ENCODE measurements at places on chromosomes 3 and 15. TPM values are rescaled to one million over a fixed set of nuclear protein-coding genes. Genes with fewer than 3 reads are reported as not detected.

Gene NLGN1
- total RNA-seq = not detected

DNA sequence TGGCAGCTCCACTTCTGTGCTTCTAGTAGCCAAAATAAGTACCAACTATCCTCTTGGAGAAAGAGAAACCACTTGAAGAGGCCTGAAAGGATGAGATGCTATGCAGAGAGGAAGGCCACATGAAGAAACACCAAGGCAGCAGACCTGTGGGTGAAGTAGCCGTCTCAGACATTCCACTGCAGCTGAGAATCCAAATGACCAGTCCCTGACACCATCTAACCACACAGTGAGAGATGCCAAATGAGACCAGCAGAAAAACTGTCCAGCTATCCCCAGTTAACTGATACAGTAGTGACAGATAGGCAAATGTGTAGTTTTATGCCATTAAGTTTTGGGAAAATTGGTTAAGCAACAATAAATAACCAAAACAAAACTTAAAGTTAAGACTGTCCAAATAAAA, 47.9 kb upstream of the ZSCAN2 start:
- no peak for DNase-seq

DNA sequence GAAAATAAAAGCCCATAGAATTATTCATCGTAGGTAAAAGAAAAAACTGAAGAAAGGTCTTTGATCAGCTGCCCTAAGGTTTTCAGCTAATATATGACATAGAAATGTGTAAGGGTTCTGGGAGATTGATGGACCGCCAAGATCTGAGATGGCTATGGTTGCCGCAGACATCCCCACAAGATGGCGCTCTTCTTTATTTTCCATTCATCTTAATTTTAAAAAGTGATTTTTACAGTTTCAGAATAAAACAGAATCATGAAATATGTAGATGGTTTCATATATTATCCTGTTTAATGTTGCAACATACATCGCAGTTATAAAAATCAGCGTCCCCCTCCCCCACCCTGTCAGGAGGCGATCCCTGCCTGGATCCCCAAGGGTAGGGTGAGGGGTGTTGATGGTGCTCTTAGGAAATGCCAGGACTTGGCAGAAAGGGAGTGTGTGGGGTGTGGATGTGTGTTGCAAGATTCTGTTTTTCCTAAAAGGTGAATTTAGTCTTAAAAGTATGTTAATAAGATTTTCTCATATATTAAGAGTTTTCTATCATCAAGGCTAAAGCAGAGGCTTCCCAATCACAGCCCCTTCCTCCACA, 68.8 kb downstream of the ANXA2 start:
- no peak for DNase-seq

GRCh38 chr15:85625856-85626255, 168.9 kb downstream of the KLHL25 start:
- DNase-seq = peak; percentile 73

- no peak for DNase-seq
Measured at GRCh38 chr3:120858521-120858920, 49.5 kb upstream of the STXBP5L start.

DNA sequence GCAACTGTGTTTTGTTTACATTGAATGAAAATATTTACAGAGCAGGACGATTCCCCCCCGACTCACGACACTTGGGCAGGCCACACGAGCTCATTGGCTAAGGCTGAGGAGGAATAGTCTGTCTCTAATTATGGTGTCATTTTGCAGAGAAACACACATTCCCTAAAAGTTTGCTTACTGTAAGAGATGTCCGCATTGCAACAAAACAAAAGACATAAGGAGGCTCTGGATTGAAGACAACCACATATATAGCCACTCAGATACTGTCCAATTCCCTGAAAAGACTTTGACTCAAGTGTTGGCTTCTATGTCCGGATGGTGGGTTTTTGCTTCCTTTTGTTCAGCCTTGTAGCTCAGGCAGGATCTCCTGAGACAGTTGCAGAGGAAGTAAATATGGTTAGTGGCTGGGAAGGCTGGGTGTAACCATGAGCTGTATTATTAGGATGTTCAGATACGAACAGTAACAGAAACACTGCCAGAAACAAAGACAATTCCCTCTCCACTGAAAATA, 170.4 kb downstream of the KLHL25 start:
- DNase-seq = no peak

Gene ASB14
- not detected for total RNA-seq

- no peak for DNase-seq
Measured at GRCh38 chr15:63231706-63232105, 42.3 kb downstream of the RAB8B start.

Gene DPPA2
- not detected for total RNA-seq

GRCh38 chr3:126746395-126747177, 42.5 kb downstream of the CHCHD6 start:
- peak; percentile 40 for DNase-seq

- no peak for DNase-seq
Measured at GRCh38 chr3:8632402-8633237, 12.0 kb downstream of the SSUH2 start.

- DNase-seq = no peak
Measured at GRCh38 chr3:33124638-33125037, 10.8 kb downstream of the CRTAP start.

DNA sequence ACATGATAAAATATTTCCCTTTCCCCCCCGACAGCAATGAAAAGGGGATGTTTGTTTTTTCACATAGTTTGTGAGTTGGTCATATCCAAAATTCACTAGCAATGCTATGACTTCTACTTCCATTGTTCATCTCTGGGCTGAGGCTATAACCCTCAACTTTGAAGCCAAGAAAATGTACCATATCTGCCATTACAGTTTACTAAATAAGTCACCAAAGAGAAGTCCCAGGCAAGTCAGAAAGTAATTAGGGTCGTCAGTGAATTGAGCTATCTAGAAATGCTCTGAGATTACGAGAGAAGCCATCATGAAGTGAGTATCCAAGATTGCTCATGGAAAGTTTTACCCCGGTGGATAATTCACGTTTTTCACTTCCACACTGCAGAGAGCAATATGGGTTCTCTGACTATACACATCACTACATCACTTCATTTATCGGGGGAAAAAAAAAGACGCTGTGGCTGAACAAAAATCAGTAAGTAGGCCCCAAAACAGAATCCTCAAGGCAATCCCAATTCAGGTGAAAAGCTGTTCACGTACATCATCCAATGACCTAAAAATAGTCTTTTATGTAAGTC, 1.4 kb downstream of the PEAK1 start:
- DNase-seq = no peak

Gene NECTIN3
- total RNA-seq = 8.6 TPM

DNA sequence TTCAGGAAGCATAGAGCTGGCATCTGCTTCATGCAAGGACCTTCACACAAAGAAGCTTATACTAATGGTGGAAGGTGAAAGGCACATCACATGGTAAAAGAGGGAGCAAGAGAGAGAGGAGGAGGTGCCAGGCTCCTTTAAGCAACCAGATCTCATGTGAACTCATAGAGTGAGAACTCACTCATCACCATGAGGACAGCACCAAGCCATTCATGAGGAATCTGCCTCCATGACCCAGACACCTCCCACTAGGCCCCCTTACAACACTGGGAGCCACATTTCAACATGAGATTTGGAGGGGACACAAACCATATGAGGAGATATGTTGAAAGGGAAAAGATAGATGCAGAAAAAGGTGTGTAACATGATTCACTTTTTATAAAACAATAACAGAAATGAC, 48.4 kb upstream of the TLE3 start:
- DNase-seq = peak; percentile 41

Gene ZIC1
- not detected for total RNA-seq

Gene ERICH6
- not detected for total RNA-seq

DNA sequence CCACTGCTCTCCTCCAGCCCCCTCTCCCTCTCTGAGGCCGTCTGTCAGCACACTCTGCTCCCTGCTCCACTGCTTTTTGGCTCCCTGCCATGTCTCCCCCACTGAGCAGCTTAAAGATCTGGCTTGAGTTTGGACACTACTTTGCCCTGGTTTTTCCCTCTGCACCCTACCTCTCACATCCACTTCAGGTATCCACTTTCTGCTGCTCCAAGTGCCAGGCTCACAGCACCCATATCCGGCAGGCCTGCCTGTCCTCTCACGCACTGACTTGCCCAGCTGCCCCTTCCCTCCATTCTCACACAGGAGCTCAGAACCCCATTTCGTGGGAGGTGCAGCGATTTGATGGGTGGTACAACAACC, 3.7 kb downstream of the DUOX1 start:
- no peak for DNase-seq

- DNase-seq = no peak
Measured at GRCh38 chr3:117059067-117059955, 349.7 kb downstream of the TUSC7 start.

GRCh38 chr3:121592856-121593702, at the start of gene FBXO40:
Gene FBXO40 (plus strand): TSS chr3:121593379. CDS start chr3:121620576, 27,197 bp downstream.
- DNase-seq = no peak

GRCh38 chr3:25588441-25589103, 76.1 kb downstream of the TOP2B start:
- DNase-seq = no peak

DNA sequence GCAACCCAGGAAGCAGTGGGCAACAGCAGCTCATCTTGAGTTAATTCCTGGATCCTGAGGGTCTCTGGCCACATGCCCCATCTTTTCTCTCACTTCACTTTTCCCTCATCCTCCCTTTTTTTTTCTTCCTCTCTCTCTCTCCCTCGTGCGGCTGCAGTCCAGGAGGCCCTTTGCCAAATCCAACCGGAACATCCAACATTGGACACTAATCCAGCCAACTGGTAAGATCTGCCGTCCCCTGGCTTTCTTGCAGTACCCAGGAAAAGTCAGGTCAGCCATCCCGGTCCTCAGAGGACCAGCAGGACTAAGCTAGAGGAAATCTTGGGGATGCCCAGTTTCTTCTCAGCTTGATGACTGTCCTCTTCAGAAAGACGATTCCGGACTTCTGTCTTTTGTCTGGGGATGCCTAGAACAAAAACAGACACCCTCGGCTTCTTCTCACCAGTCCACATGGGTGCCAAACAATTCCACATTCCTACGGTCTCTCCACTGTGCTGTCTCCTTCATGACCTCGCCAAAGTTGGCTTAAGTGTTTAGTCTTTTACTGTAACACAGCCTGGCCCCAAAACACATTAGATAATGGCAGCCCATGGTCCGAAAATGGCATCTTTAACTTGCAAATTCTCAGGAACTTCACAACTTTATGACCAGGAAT, 115.6 kb downstream of the GSK3B start:
- no peak for DNase-seq

GRCh38 chr15:32884146-32884545, 166.3 kb downstream of the GREM1 start:
- no peak for DNase-seq

DNA sequence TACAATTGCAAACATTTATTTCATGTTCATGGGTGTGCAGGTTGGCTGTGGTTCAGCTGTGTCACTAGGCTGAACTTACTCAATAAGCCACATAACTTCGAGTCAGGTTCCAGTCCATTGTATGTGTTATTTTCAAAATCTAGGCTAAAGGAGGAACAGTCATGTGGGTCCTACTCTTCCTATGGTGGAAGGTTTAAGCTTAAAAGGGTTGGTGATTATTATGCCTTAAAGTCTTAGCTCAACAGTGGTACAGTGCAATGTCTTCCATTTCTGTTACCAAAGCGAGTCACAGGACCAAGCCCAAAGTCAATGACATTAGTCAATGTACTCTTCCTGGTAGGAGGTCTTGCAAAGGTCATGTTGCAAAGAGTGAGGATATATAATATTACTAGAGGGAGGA, 78.2 kb downstream of the ATG7 start:
- DNase-seq = no peak

DNA sequence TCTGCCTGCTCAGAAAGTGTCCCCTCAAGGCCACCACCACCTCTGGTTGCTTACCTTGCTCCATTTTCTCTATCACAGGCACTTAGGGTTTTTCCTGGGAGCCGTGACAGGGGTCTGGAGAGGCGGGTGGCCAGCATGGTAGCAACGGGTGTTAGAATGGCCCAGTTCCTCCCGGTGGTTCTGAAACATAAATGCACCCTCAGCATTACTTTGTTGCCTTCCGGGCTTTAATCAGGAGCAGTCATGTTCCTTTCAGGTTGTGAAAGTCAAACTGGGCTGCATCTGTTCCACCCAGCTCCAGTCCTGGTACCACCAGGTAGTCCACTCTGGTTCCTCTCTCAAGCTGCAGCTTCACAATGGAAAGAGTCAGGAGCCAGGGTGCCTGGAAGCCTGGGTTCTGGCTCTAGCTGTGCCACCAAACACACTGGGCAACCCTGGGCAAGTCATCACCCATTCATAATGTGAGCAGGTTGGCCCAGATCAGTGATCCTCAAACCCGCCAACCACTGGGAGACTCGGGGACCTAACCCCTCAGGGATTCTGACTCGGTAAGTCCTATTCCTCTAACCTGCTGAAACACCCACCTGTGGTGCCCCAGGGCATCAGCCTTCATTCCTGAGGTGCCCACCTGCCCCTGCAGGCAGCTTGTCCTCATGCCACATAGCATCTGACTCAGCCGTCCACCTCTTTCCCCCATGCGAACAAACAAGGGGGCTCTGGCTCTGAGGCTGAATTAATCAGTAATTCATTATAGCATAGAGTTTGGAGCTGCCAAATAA, 9.3 kb downstream of the BDH1 start:
- DNase-seq = no peak

DNA sequence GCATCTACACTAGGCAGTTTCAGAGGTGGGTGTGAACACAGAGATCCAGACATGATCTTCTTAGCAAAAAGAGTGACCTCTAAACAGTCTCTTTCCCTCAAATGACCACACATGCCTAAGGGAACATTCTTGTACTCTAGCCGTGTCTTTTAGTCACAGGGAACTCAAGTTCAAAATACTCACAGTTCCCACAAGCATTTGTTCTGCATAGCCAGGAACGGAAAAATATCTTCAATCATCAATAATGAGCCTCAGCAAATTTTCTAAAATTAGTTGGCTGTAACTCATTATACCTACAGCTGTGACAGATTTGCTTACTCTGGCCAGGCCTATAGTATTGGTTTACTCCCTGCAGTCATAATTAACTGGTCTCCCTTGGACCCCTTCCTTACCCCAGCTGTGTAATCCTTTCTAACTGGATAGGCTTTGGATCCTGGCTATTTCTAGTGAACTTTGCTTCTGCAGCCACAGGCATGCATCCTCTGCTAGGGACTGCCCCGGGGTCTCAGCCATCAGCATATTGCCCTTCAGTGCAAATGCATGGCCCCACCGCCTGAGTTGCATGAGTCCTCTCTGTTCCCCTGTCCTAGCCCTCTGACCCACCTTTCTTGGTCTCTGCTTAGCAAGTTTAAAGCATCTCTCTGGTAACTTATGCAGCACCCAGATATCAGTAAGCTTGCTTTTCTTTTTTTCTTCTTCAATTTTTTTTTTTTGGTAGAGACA, 56.0 kb upstream of the HACD2 start:
- no peak for DNase-seq

DNA sequence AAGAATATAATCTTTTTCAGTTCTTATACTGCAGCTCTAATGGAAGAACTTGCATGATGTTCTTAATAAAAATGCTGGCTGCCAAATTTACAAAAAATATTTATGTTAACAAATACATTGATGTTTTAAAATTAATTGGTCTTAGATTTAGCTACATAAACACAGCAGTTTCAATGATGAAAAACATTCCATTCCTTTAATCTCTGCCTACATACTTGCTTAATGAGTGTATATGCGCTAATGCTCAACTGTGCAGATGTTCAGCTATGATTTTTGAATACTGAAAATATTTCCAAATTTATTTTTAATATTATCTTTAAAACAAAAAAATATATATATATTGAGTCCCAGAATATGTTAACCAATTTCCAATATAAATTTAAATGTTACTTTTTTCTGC, 867.4 kb downstream of the ROBO1 start:
- no peak for DNase-seq
